Daoy (cell line): ENCODE measurements at places on chromosomes 1 and 21. TPM values are rescaled to one million over a fixed set of nuclear protein-coding genes. Genes with fewer than 3 reads are reported as not detected.

DNA sequence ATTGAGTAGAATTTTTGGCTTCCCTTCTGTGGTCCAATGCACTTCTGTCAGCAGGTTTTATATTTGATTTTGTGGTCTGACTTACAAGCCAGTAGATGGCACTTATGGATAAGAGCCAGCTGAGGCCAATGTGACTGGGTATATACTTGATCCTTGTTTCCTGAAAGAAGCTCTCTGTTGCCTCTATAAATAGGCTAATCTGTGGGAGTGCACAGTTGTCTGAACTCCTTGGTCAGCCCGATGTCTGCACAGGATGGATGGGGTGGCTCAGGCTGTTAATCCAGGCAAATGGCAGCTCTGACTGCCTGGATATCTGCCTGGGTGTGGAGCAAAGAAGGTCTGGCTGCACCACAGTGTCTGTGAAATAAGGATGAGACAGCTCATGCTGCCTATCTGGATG, 1183.7 kb upstream of the PRMT6 start:
- DNase-seq, result no peak

DNA sequence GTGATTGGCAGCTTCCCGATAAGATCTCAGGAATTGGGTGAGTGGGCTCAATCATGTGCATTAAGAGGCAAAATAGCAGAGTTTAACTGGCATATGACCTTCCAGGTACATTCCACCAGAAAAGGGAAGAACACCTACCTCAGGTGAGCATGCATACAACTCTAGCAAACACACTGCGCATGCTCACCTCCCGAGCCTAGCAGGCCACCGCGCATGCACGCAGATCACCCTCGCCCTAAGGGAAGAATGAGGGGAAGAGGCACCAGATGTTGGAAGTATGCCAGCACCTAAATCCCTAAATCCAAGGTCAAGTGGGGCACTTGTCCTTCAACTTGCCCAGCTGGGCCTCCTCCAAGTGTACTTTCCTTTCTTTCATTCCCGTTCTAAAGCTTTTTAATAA, 23.6 kb upstream of the CBR3 start:
- no peak for DNase-seq

DNA sequence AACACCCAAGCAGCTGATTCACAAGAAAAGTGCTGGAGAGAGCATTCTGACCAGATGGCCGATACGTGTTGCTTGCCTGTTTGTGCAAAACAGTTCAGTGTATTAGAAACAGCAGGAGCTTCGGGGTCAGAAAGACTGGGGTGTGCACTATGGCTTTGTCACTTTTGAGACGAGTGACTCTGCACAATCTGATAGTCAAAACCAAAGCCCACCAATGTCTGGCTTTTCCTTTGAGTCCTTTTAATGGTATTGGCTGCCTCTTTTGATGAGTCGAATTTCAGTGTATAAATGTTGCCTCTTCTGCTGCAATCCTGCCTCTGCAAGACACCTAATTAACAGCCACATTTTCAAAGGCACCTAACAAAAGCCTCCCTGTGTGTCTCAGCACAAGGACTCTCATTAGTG, 444.6 kb downstream of the AJAP1 start:
- no peak for DNase-seq

DNA sequence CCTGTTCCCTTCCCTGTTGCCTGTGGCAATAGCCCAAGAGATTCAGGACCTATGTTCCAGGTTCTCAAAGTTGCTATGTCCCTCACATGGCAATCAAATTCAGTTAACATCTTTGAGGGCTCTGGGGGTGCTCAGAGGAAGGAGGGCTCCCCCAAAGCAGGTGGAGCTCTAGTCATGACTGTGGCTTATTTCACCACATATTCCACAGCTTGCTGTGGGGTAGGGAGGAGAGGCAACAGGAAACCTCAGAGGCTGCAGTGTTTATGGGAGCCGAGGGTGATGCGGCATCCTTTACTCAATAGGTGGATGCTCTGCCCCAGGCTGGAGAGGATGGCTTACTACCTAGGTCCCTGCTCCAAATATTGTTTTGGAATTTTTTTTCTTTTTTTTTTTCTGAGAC, 1.2 kb upstream of the MKNK1 start:
- DNase-seq, result no peak

The PLEKHN1 gene
- 0.11 and 3.8 TPM in 2 replicates for total RNA-seq
